Aortic smooth muscle cell (primary cell): ENCODE measurements at places on chromosomes 13 and 19. TPM values are rescaled to one million over a fixed set of nuclear protein-coding genes. Genes with fewer than 3 reads are reported as not detected.

The CDC42EP5 gene
- total RNA-seq, result 23.9 and 33.4 TPM in 2 replicates

The APOC4 gene
- total RNA-seq, result not detected in 2 replicates

The TMEM91 gene
- total RNA-seq, result 4.2 and 4.3 TPM in 2 replicates

The KLK11 gene
- total RNA-seq, result not detected in 2 replicates

The ADGRE3 gene
- not detected in 2 replicates for total RNA-seq

The CEACAM7 gene
- not detected in 2 replicates for total RNA-seq

The ATP8A2 gene
- under 0.01 and 0.06 TPM in 2 replicates for total RNA-seq

The SIGLEC5 gene
- total RNA-seq, result not detected in 2 replicates

The NLRP9 gene
- not detected in 2 replicates for total RNA-seq
